GM13976 (cell line): ENCODE measurements at places on chromosomes 3 and 15.

DNA sequence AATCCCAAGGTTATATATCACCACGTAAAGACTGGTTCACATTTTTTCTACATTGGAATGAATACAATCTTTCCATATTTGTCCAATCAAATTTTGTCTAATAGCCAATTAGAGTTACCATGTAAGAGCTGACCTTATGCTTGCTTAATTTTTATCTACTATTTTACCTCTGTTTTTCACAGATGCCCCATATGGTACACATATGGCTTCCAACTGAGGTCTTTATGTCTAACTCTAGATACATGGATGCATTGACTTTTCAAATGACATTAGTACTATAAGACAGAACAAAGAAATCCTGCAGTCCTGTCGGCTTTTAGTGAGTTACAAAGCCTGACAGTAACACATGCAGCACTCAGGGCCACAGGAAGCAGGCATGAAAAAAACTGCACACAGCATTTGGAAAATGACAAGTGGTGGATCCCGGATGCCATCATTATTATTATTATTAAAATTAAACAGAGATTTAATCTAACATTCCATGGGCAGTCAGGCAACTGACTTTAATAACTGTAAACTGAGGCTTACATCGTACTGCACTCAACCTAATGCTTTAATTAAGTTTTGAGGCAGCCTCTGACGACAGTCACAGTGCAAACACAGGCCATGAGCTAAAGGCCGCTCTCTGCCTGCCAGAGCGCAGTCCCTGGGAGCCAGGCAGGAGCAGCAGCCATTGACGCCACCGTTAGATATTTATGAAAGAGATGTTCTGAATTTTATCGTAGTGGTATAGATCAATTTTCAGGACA lies 113.9 kb upstream of the TMCO5A start:
- DNase-seq = no peak

DNA sequence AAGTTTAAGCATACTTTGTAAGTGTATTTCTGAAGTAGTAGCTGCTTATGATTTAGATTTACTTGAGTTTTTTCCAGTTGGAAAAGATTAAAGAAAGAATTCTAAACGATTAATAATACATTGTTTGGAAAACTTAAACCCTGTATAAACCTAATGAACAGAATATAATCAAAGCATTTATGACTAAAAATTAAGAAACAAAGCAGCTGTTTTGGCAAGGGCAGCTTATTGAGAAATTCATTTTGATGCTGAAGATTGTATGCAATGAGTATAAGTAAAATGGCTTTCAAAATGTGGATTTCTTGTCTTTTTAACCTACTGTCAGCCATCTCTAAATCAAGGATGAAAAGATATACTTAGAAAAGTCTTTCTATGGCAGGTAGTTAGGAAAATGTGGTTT lies 140.2 kb downstream of the POLQ start:
- no peak for DNase-seq

- DNase-seq = no peak
Observed at GRCh38 chr15:69830430-69830829, 267.3 kb downstream of the TLE3 start.

DNA sequence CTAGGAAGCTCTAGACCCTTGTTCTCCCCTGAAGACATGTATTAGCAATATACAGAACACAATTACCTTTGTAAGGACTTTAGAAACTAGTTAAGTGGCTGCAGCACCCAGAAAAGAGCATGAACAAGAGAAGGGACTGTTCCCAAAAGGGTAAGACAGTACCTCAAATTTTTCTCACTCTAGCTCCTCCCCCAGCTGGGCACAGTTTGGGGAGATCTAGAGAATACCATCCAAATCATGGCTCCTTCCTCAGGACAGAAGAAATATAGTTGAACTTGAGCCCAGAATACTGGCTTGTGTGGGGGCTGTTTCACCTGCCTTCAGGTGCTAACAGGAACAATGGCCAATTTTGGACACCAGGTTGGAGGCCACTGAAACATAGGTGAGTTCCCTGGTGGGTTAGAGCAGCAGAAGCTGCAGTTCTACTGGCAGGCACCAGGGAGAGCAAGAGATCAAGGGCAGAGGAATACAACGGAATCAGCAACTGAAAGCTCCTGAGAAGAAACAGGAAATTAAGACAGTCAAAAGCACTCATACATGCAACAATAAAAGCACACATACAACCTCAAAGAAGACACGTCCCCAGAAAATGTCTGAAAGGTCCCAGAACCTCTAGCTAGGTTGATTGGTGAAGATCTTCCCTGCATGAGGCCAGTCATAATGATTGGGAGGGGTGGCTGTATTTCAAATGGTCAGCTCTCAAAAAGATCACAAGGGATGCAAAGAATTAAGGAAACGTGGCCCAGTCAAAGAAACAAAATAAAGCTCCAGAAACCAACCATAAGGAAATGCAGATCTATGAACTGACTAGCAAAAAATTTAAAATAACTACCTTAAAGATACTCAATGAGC lies 104.9 kb upstream of the ASB14 start:
- peak; percentile 60 for DNase-seq

- DNase-seq = peak; percentile 49
Observed at GRCh38 chr3:156978481-156978961, 152.4 kb downstream of the LEKR1 start.

GRCh38 chr3:29850641-29851040 lies 569.8 kb downstream of the RBMS3 start:
- DNase-seq = no peak

GRCh38 chr3:171776411-171776810 lies 33.9 kb downstream of the PLD1 start:
- no peak for DNase-seq

DNA sequence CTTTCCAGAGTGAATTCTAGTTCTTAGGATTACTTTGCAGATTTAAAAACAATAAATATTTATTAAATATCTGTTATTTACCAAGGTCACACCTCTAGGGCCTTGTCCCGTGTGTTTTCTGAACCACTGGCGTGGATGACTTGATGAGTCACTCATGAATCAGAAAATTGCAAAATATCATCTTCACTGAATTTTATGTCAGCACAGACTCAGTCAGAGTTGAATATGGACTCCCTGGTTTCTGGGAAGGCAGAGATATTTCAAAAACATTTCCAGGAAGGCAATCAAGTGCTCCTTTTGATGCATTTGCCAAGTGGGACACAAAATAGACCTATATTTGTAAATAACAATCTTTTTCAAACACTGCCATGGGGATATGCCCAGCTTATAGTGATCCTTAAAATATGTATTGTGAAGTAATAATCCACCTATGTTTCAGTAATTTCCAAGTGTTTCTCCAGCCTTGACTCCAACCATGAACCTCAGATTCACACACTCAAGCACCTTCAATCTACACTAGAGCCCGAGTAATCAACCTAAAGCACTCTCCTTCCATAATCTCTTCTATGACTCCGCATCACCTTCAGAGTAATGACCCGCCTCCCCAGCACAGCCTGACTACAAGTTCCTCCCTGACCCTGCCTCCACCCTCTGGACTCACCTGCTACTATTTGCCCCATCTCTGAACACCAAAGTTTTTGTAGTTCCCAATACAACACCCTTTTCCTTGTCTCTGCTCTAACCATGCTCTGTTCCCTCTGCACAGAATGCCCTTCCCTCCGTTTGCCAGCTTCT lies 24.3 kb downstream of the DPH3 start:
- no peak for DNase-seq

DNA sequence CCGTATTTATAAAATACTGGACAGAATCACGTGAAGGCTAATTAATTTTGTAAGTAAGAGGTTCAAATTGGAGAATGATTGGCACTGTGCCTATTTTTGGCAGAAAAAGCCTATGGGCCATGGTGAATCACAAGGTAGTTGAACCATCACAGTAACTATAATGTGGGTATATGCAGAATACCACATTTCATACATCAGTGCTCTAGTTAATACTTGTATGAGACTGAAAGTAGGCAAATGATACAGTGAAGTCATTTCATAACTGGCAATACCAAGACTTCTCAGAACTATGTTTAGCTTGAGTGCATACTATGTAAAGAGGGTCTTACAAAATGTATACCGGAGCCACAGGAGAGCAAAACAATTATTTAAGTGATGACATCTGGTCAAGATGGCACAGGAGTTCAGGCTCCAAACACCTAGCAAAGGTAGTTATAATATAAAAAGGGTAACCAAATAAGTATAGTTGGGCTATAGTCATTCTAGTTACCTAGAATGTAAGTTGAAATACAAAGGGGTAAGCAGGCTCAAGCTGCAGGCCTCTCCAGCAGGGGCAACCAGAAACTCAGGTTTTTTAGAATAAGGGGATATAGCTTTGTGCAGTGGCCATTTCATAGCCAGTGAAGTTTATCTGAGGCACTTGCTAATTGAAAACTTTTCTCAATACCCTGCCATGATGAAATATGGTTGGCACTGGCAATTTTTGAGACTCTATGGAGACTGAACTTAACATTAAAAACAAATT lies 19.1 kb downstream of the GPR160 start:
- DNase-seq = peak; percentile 67

DNA sequence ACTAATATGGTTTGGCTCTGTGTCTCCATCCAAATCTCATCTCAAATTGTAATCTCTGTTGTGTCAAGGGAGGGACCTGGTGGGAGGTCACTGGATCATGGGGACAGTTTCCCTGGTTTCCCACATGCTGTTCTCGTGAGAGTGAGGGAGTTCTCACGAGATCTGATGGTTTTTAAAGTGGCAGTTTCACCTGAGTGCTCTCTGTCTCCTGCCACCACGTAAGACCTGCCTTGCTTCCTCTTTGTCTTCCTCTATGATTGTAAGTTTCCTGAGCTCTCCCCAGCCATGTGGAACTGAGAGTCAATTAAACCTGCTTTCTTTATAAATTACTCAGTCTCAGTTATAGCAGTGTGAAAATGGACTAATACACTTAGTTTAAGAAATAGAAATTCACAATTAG lies 228.9 kb downstream of the CD47 start:
- DNase-seq = no peak

GRCh38 chr3:14861446-14862302 lies 42.9 kb downstream of the FGD5 start:
- DNase-seq = no peak

GRCh38 chr3:28326458-28326926 lies 22.0 kb upstream of the ZCWPW2 start:
- no peak for DNase-seq

DNA sequence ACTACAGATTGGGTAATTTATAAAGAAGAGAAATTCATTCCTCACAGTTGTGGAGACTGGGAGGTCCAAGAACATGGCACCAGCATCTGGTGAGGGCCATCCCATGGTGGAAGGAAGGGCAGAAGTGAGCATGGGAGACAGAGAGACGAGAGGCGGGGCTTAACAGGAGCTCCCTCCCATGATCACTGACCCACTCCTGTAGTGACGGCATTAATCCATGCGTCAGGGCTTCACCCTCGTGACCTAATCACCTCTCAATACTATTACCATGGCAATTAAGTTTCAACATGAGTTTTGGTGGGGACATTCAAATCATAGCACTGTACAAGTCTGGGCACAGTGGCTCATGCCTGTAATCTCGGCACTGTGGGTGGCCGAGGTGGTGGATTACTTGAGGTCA lies 17.1 kb downstream of the RPL32 start:
- DNase-seq = no peak

GRCh38 chr15:47362118-47362905 lies 355.0 kb upstream of the SEMA6D start:
- no peak for DNase-seq
